ENCODE measurements at places on chromosomes 2 and 18.

GRCh38 chr2:82998781-82999180 lies 1460.3 kb downstream of the SUCLG1 start:
- no peak for DNase-seq

DNA sequence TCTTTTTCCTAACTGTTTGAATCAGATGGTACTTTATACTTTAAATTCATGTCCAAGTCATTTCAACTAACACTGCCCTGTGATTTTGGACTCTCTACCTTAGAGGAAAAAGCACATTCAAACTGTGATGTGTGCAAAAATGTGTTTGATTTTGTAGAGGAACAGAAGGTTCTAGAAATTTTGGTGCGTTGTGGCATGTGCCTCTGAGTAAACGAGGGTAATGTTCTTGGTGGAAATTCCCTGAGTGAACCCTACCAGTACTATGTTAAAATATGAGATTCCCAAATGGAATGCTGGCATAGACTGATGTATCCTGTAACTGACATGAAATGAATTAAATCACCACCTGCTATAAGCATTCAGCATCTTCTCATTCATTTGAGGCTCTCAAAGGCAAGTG lies 901.9 kb upstream of the KLHL29 start:
- no peak for DNase-seq

DNA sequence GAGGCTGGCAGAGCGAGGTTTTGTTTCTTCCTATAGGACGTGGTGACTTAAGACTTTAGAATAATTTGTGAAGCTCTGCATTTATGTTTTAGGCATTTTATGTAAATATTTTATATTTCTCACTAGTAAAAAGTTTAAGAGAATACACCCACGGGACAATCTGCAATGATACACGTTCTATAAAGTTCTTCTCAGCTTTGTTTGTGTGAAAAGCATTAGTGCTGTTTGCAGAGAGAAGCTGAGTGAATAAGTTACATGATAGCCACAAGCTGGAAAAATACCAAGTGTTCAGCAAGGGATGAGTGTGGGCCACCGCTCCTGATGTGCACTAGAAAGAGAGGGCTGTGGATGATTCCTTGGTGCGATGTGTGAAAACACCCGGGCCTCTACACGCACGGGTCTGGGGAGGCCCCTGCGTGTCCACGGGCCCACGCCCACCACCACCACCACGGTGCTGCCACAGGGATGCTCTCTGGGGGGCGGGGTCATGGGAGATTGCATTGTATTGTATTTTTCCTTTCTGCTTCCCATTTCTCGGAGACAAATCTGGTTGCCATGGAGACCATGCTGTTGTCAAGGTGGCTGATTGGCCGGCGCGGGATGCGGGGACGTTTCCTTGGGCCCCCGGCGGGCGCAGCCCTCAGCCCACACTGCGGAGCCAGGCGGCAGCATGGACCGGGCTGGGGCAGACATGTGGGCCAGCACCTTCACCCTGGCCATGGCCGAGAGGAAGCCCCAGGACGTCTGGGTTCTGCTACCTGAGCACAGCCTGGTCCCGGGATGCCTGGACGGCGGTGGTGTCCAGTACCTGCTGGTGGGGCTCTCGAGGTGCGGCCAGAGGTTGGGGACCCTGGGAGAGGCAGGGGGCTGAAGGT lies at the start of gene RTP5:
RTP5 (plus strand) TSS at position 643 of the 875 bp plus-strand sequence; CDS start at position 671, 28 bp downstream.
- DNase-seq: no peak

- DNase-seq: no peak
Observed at GRCh38 chr2:43149482-43150107, 76.8 kb downstream of the ZFP36L2 start.

GRCh38 chr18:77056344-77057005 lies 76.1 kb downstream of the MBP start:
- DNase-seq: no peak

DNA sequence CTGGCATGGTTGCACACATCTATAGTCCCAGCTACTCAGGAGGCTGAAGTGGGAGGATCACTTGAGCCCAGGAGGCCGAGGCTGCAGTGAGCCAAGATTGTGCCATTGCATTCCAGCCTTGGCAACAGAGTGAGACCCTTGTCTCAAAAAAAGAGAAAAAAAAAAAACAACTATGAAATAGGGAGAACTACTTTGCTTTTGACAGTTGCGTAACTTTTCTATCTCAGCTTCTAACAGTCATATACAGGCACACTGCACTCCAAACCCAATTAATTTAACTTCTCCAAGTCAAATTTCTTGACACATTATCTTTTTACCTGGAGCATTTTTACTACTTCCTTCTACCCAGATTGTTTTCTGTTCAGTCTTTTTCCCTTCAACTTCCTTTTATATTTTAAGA lies 24.1 kb upstream of the VWC2L start:
- DNase-seq: no peak

- no peak for DNase-seq
Observed at GRCh38 chr2:96940980-96941775, 45.2 kb downstream of the FAM178B start.

GRCh38 chr2:134226601-134227000 lies 27.3 kb upstream of the MGAT5 start:
- DNase-seq: no peak

DNA sequence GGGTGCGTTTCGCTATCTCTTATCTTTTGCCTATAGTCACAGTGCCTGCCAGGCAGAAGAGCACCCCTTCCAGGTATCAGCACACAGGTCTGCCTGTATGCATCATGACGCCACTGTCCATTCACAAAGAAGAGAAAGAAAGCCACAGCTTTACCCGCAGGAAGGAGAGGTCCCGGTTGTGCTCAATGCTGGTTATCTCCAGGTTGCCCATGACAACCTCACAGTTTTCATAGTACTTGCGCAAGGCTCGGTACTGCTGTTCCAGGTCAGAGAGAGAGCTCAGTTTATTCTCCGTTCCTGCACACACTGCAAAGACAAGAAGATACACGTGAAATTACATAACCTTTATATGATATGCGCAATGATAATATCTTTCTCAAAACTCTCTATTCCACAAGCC lies 414.0 kb downstream of the ERBB4 start:
- DNase-seq: no peak

GRCh38 chr2:109207176-109207575 lies 78.2 kb downstream of the SH3RF3 start:
- DNase-seq: no peak

GRCh38 chr2:170744248-170745002 lies 25.8 kb upstream of the ERICH2 start:
- DNase-seq: no peak

GRCh38 chr2:7572450-7572849 lies 655.2 kb downstream of the RNF144A start:
- no peak for DNase-seq

GRCh38 chr2:212929116-212929515 lies 222.3 kb downstream of the IKZF2 start:
- DNase-seq: no peak

GRCh38 chr18:25236736-25237135 lies 115.2 kb downstream of the ZNF521 start:
- DNase-seq: no peak

DNA sequence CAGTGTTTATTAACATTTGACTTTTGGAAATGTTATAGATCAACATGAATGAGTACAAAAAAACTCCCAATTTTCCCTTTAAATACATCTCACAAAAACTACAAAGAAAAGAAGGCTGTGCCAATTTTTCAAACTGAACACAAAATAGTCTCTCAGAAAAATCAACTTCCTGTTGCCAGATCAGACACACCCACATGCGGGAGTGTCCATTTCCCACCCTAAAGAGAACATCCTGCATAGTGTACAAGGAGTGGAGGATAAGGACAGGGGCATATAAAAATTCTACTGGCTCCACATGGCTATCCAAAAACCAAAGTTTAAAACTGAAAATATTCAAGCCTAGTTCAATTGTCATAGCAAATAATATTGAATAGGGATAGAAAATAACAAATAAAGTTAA lies 165.3 kb downstream of the ATAD2B start:
- no peak for DNase-seq

GRCh38 chr2:55985406-55985805 lies 61.8 kb upstream of the EFEMP1 start:
- no peak for DNase-seq

DNA sequence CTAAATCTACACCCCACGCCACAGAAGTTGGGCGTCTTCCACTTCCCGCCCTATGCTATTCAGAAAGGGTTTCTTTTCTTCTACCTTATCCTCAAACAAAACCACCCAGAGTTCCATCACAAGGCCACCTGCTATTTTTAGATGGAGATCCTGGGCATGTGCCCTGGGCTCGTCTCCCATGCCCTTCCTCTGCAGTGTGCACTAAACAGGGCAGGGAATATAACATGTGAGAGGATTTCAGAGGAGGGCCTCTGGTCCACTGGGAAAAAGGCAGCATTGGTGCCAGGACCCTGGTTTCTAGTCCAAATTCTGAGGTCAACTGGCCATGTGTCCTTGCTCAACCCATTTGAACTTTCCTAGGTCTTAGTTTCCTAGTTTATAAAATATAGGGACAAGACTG lies 320.0 kb downstream of the NCKAP5 start:
- DNase-seq: no peak

DNA sequence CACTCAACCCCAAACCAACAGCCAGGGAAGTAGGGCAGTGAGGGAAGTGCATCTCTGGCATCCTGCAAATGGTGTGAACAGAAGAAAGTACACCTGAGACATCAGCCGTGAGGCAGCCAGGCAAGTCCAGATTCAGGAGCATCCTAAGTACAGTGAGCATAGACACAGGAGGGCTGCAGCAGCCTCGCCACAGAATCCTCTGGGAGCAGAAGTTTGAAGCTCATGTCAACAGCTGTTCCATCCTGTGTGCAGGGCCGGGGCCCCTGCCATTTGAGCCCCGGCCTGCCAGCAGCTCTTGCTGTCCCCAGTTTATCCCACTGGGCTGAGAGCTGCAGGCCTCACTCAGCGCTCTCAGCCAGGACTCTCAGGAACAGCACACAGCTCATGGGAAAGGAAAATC lies 14.5 kb downstream of the LOXHD1 start:
- DNase-seq: no peak

DNA sequence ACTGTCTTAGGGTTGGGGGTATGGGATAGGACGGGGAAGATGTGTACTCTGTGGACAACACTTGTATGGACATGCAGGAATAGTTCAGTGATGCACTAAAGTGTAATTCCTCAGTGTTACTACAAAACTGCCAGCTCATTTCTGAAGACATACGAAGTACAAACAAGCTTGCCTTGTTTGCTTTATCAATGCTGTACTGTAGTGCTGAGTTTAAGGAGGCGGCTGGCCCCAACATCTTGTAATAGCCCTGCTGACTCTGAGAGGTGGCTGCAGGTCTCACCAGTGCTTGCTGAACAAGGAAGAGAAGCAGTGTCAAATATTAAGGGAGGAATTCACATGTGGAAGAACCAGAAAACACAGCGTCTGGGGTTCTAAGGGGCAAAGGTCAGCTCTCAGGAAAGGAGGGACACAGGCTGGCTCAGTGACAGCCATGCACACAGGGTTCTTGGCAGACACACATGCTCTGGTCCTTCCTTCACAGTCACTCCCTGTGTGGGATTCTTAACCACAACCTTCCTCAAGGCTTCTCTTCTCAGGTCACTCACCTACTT lies 39.8 kb upstream of the EVA1A start:
- DNase-seq: no peak

Measured in right forelimb (tissue), 1 donor.